Tongue (tissue), 3 donors: ENCODE measurements at places on chromosomes 3 and 15.

DNA sequence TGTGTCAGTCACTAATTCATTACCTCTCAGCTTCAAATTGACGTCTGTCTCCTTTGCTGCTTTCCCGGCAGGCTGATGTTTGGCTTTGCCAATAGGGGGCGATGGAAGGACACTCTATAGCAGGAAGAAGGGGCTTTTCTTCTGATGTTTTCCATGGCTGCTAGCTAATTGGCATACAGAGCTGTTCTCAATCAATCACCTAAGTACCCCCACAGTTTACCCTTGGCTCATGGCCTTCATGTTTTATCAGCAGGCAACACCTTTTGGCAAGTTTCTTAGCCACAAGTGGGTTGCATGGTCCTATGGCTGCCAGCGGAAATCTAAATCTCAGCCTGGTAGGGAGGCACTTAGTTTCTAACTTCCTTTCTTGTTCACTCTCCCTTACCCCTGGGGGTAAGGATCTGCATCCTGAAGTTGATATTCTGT lies 45.0 kb downstream of the ESYT3 start:
- DNase-seq: peak; percentile 50

DNA sequence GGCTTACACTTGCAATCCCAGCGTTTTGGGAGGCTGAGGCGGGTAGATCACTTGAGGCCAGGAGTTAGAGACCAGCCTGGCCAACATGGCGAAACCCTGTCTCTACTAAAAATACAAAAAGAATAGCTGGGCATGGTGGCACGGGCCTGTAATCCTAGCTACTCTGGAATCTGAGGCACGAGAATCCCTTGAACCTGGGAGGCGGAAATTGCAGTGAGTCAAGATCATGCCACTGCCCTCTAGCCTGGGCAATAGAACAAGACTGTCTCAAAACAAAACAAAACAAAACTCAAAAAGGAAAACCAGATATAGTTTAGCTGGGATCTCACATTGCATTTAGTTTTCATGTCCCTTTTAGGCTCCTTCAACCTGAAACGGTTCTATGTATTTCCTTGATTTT lies 2.9 kb upstream of the USP50 start:
- DNase-seq: no peak

DNA sequence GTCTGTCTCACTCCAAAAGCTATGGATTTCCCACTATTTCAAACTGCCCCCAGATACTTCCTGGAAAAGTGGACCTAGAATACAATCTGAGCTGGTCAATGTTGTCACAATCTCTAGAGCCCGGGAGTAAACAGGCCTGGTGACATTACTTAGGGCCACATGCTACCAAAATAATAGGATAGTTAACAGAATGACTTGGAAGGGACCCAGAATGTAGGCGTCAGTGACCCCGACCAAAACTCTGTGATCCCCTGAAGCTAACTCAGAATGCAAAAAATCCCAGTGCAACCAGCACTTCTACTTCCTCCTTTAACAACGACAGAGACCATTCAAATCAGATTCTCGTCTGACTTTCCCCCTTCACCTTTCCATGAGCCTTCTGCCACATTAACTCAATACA lies 51.5 kb upstream of the CDV3 start:
- no peak for DNase-seq

GRCh38 chr3:155554777-155555451 lies 190.0 kb downstream of the PLCH1 start:
- DNase-seq: no peak

DNA sequence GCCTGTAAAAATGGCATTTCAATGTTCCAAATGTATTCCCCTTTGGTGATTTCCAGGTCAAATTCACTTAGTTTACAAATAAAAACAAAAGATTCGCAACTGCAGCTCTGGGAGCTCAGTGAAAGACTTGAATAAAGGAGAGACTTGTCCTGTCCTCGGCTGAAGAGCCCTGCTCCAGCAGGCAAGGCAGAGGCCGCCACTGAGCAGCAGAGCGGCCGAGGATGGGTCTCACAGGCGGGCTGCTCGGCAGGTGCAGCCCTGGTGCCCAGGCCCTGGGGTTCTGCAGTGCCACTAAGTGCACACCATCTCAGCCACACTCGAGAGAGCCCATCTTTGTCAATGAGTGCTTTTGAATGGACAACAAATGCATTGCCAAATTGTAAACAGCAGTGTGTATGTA lies 856.2 kb downstream of the AGBL1 start:
- no peak for DNase-seq

DNA sequence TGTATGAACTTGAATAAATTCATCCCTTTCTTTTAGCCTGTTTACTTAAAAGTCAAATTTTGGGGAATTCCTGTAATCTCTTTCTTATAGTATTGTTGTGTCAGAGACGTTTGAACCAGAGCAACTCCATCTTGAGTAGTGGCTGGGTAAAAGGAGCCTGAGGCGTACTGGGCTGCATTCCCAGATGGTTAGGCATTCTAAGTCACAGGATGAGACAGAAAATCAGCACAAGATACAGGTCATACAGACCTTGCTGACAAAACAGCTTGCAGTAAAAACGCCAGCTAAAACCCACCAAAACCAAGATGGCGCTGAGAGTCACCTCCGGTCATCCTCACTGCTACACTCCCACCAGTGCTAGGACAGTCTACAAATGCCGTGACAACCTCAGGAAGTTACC lies 94.5 kb downstream of the P3H2 start:
- DNase-seq: no peak

- DNase-seq: no peak
Observed at GRCh38 chr3:74845081-74845480, 230.6 kb upstream of the CNTN3 start.

- DNase-seq: no peak
Observed at GRCh38 chr3:70108072-70108471, 108.5 kb downstream of the SAMMSON start.

GRCh38 chr3:133474251-133474801 lies 74.5 kb downstream of the BFSP2 start:
- peak; percentile 92 for DNase-seq

GRCh38 chr3:67401921-67402320 lies 252.5 kb downstream of the SUCLG2 start:
- DNase-seq: no peak

GRCh38 chr3:24220859-24221657 lies 273.6 kb downstream of the THRB start:
- peak; percentile 63 for DNase-seq

DNA sequence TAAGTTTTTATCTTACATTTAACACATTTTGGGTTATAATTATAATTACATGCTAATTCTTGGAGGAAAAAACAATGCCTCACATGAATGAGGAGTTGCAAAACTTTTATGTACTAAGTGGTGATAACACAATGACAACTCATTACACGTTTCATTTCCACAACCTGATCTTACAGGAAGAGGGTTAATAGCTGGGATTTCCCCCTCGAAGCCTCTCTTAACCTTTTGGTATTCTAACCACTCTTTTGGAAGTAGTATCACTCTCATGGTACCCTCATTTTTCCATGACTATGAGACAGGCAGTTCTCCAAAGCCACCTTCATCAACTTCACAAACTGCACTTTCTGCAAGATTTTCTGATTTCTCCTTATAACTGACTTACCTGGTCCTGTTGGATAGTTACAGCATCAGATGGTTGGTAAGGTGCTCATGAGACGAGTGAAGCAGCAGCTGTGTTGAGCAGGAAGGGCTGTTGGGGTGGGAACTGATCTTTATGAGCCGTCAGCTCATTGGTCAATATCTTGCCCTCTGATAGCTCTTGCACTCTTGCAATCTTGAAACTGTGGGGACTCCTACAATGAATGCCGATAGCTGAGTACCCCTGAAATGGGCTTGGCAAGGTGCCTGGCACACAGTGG lies 41.6 kb downstream of the ACAN start:
- no peak for DNase-seq

- no peak for DNase-seq
Observed at GRCh38 chr15:64112904-64113303, 17.1 kb downstream of the SNX1 start.

GRCh38 chr3:58613236-58614132 lies 36.3 kb upstream of the FAM107A start:
- no peak for DNase-seq

DNA sequence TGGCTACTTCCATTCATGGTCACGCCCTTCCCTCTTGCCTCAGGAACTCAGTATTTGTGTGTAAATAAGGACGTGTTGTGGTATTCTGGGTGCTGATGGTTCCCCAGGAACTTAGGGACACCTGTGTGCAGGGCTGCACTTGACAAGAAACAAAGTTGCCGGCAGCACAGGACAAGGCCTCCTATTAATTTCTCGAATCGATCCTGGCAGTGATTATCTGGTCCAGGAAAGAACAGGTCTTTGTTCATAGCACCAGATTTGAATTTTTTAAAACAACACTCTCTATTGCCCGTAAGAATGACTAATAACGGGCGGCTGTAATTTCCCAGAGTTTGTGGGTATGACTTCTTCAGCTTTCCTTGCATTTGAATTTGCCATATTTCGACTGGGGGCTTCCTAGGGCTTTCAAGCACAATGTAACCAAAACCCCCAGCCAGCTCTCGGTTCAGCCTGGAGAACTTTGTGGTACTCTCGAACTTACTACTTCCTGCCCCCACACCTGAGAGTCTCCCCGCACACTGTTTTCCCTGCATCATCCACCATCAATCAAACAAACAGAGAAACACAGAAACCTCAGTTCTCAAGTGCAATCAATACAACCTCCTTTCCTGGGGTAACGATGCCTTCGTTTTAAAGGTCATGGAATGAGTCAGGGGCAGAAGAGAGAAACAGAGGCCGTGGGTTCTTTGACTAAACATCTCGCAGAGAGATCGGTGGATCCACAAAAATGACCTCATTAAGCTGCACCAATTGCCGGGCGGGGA lies 241.7 kb upstream of the ICE2 start:
- no peak for DNase-seq

DNA sequence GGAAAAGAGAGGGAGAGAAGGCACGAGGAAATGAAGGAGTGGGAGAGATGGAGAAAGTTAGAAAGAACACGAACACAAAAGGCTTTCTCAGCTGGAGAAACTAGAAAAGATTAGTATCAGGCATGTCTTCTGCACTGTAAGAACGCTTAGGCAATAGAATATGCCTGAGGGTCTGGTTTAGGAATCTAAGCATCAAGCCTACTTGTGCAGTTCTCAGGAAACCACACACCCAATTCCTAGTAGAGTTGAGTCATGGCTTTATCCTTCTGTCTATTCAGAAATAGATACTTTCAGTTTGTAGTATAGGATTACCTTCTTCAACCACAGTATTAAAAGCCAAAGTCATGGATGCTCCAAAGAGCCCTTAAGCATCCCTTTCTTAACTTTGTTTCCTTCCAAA lies 969.4 kb downstream of the NTRK3 start:
- peak; percentile 0 for DNase-seq

DNA sequence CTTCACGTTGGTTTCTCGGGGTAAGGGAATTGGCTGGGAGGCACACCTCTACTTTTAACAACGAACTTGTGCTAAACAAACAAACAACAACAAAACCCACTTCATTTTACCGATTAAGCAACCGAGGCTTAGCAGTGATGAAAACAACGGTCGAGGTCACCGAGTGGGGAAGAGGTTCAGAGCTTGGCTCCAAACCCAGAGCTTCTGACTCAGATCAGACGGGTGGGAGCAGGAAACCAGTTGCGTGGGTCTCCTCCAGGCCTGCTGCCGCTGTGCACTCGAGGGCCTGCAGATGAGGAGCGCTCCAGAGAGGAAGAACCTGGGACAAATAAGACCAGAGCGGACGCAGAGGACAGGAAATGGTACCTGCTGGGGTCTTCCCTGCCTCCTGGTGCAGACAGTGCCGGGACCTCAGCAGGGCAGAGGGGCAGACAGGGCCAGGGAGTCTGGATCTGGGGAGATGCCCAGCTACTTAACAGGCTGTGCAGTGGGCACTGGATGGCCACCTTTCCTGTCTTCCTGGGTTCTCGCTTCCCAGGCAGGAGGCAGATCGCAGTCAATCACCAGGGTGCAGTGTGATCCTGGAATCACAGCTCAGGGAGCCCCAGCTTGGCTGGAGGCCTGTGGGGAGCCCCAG lies 99.0 kb upstream of the MEF2A start:
- DNase-seq: no peak

DNA sequence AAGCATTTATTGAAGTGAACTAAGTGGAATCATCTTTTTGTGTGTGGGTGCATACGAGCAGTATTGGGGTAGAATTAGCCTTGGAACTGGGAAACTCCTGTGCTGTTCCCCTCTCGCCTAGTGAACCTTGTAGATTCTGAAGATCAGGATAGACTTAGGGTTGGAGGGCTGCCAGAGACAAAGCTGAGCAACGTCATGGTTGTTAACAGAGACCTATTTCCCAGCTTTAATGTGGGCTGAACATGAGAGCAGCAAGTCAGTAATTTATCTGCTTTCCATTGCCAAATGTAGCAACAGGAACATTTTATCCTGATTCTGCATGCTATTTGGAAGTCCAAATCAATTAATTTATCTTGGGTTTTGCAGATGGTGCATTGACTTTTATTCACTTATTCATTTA lies 246.6 kb downstream of the IL20RB start:
- peak; percentile 64 for DNase-seq

GRCh38 chr3:72888546-72889309 lies 882 bp downstream of the GXYLT2 start:
- peak; percentile 70 for DNase-seq

DNA sequence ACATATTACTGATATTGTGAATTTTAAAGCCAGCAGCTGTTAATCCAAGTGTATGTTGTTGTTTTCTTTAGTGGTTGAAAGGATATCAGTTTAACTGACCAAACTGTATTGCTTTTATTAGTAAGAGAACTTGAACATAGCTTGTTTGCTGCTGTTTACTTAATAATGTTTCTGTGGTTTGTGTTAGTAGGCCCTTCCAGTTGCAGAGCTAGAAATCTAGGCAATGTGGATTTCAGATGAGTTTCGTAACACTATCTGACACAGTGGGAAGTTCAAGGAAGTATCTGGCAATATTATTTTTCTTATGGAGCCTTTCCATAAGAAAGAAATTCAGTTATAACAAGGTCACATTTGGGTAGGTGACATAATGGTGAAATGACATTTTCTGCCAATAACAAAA lies 18.5 kb downstream of the ZNF609 start:
- no peak for DNase-seq

DNA sequence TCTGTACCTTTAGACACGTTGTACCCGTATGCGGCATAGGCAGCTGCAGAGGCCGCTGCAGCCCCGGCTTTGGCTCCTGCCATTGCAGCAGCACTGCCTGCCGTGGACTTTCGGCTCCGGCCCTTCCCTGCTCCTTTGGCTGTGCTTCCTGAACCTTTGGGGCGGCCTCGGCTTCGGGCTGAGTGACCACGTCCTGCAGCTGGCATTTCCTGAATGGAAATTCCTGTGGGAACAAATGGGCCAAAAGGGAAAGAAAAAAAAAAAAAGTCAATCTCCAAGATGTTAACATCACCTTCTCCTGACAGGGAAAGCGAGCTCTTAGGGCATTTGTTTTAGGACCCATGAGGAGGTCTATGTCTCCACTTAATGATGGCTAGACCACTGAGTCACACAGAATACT lies 29.6 kb downstream of the CHAC1 start:
- no peak for DNase-seq

- peak; percentile 4 for DNase-seq
Observed at GRCh38 chr3:111415018-111415417, 127.0 kb upstream of the CD96 start.

DNA sequence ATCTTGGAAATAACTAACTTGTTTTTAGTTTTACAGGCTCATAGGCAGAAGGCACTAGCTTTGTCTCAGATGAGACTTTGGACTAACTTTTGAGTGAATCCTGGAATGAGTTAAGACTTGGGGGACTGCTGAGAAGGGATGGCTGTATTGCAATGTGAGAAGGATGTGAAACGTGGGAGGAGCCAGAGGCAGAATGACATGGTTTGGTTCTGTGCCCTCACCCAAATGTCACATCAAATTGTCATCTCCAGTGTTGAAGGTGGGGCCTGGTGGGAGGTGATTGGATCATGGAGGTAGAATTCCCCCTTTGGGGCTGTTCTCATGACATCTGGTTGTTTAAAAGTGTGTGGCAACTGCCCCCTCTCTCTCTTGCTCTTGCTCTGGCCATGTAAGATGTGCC lies 28.8 kb upstream of the CCDC50 start:
- no peak for DNase-seq
